ENCODE measurements at places on chromosomes 7 and 10.

GRCh38 chr10:79115302-79115701 is 46.5 kb downstream of the ZMIZ1 start:
- no peak for DNase-seq

GRCh38 chr10:110995301-110995700 is 75.9 kb downstream of the SHOC2 start:
- DNase-seq: no peak

DNA sequence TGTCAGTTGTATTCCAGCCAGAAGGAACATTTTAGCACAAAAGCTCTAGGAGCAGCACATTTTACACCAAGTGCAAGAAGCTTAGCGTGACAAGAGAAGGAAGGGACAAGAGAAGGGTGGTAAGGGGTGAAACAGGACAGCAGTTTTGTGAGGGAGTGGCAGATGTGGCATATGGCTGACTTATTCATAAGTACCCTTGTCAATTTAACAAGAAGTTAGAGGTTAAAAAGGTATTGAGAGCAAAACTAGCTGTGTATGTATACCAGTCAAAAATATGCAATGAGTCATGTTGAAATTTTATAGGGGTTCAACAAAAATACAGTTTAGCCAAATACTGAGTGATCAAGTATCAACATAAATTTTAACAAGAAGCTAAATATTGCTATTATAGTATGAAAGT is 561.5 kb upstream of the POT1 start:
- no peak for DNase-seq

DNA sequence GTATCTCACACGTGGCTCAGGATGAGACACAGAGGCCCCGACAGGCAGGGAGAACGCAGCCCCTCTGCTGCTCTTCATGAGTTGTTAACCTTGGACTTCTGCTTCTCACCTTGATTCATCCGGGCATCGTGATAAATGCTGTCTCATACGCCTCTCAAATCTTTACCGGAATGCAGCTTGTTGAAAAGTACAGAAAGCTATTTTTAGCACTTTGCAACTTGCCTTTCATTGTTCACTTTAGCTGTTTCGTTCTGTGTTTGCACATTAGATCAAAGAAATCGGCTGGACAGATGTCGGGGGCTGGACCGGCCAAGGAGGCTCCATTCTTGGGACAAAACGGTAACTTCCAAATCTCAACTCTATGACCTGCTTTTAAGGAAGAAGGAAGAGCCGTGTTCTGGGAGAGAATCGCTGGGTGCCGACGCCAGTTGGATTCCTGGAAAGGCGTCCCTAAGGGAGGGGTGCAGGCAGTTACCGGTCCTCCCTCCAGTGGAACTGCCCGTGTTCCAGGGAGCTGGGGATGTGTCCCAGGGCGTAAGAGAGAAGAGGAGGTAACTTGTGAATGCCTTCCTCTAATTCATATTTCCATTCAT is 49.3 kb downstream of the PFKP start:
- DNase-seq: no peak

DNA sequence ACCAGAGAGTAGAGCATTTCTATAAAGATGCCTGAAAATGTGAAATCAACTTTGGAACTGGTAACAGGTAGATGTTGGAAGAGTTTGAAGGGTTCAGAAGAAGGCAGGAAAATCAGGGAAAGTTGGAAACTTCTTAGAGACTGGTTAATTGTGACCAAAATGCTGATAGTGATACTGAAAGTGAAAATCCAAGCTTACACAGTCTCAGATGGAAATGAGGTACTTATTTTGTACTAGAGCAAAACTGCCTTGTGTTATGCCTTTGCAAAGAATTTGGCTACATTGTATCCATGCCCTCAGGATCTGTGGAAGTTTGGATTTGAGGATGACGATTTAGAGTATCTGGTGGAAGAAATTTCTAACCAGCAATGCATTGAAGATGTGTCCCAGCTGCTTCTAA is 430.6 kb upstream of the KCND2 start:
- no peak for DNase-seq

DNA sequence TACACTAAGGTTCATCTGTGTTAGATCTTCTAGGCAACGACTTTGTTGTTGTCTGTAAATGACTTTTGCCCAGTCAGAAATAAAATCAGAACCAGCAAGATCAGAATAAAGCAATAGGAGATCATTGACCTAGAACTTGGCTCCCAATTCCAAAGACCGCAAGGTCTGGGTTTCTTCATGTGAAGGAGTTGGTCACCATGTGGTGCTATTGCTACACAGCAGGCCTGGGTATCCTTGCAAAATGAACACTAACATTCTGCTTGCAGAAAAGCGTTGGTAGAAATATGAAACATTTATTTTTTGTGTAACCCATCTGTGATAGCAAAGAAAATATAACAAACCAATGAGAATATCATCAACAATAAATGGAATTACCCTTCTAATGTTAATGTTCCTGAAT is 831.0 kb downstream of the NXPH1 start:
- DNase-seq: no peak

- DNase-seq: no peak
Measured at GRCh38 chr7:22944022-22944421, 69.9 kb downstream of the HYCC1 start.

DNA sequence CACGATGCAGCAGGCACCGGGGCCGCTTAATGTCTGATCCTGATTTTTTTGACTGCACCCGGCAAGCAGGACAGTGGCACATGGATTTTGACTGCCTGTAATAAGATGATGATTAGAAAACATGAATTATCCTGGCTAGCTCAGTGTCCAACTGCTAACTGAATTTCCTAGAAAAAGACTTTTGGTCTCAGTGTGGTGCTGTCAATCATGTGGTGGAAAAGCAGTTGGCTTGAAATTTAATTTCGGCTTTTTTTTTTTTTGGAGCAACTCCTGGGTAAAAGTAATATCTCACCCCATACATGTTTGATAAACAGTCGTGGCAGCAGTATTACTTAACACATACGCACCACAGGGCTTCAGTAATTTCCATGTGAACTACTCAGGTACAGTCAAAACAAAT is 227.7 kb downstream of the FANK1 start:
- DNase-seq: no peak

GRCh38 chr10:93604146-93604545 is 3.1 kb upstream of the RBP4 start:
- no peak for DNase-seq

DNA sequence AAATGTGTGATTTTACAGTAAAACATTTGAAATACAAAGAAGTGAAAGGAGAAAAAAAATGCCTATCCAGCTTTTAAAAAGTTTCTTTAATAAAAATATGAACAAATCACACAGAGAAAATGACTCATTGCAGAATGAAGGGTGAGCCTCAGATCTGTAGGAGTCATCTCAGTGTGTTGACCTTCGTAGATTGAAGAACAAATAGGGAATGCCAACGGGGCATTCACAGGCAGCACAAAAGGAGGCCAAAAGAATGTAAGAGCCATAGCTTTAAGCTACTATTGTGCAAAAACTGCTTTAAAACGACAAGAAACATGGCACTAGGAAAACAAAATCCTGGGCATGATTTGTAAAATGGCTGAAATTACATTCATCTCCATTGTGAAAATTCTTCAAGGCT is 782.7 kb upstream of the CELF2 start:
- no peak for DNase-seq

All from NCI-H446 (cell line).